ENCODE measurements at places on chromosomes 16 and 17.

GRCh38 chr17:4849011-4849536 lies 15.9 kb downstream of the MINK1 start:
- DNase-seq: no peak

- DNase-seq: no peak
These were observed 407.6 kb downstream of the MAF start for GRCh38 chr16:79192904-79193303.

DNA sequence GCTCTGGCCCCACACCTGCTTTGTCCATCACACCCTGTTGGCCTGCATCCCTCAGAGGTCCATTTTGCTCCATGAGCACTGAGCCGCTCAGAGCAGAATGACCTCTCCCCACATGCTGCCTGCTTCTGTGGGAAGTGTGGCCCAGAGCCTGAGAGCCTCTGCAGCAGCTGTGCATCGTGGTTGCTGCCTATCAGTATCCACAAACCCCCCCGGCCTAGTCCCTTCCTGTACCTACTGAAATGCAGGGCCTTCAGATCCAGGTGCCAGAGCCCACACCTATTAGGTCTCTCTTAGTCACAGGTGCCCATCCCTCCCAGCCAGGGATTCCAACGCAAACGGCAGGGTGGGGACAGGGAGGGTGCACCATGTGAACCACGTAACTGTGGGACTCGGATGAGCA lies 16.6 kb upstream of the TRPV3 start:
- DNase-seq: no peak

GRCh38 chr16:51559901-51560300 lies 408.8 kb upstream of the SALL1 start:
- no peak for DNase-seq

- no peak for DNase-seq
These were observed 1.6 kb upstream of the KREMEN2 start for GRCh38 chr16:2962334-2963073.

- no peak for DNase-seq
These were observed 19.2 kb downstream of the GSDMB start for GRCh38 chr17:39899215-39899614.

DNA sequence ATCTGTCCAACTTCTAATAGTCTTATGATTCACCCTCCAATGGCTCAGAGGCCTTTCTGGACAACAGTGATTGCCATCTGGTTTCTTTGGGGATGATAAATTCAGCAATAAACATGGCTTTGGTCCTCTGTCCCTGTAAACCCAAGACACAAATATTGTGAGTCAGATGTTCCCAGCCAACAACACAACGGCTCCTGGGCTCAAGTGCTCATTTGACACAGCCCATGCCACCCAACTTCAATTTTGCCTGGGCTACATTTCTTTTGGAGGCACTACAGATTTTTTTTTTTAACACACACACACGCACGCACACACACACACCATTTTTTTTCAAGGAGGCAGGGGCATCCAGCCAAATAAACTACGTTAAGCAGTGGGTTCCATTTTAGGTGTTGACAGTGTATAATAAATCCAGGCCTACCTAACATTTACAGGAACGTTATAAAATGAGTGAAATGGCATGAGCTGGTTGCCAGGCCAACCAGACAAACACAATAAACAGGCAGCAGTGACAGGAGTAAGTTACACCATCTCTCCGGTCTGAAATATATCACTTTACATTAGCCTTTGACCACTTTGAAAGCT lies 939.9 kb upstream of the SOX9 start:
- DNase-seq: no peak

DNA sequence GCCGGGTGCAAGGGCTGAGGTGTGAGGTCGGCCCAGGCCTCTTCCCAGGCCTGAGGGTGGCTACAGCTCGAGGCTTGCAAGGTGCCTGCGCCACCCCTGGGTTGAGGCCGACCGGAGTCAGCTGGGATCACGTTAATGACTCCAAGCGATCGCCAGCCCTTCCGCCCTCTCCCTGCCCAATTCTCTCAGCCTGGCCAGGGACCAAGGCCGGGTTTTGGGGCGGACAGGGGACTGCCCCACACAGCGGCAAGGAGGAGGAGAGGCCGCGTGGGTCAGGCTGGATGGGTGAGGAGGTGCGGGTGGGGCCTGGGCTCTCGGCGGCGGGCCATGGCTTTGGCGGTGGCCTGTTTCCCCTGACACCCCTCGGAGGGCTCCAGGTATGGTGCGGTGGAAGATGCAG lies 3.2 kb upstream of the WDR24 start:
- DNase-seq: no peak

DNA sequence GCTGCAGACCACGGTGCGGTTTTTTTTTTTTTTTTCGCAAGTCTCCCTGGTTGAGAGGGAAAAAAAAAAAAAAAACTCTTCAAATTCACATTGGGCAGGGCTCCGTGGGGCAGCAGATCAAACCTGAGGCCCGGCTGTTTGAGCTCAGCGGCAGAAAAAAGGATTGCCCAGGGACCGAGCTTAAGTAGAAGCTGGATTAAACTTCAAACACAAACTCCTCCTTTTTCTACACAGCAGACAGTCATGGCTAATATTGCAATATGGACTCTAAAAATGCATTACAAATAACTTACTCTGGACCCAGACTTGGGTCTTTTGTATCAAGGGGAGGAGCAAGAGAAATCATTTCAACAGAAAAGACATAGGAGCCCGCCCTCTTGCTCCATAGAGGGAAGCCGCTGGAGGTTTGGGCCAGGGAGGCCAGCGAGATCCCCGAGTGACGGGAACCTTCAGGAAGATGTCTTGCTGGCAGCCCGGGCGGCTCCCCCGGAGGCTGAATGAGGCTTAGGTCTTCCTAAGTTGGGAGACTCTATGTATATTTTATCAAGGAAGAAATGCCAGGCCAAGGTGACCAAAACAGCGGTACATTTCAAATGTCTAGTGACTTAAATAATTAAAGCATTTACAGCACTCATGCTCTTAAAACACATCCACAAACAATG lies 167.7 kb downstream of the ZNF423 start:
- DNase-seq: no peak

DNA sequence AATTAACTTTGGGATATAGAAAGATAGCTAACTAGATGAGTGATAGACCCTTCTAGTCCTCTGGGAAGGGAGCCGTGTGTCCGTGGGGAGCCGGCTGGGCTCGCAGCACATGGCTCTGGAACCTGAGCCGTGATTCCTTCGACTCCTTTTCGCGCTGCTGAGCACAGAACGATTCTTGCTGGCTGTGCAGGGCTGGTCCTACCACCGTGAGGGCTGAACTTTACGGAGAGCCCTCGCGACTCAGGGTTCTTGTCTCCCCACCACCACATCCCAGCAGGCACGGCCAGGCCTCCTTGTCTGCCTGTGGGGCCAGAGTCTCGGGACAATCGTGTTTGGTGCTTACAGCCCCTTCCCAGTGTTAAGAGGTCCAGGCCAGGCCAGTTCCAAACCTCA lies 13.8 kb upstream of the TCF25 start:
- DNase-seq: no peak

DNA sequence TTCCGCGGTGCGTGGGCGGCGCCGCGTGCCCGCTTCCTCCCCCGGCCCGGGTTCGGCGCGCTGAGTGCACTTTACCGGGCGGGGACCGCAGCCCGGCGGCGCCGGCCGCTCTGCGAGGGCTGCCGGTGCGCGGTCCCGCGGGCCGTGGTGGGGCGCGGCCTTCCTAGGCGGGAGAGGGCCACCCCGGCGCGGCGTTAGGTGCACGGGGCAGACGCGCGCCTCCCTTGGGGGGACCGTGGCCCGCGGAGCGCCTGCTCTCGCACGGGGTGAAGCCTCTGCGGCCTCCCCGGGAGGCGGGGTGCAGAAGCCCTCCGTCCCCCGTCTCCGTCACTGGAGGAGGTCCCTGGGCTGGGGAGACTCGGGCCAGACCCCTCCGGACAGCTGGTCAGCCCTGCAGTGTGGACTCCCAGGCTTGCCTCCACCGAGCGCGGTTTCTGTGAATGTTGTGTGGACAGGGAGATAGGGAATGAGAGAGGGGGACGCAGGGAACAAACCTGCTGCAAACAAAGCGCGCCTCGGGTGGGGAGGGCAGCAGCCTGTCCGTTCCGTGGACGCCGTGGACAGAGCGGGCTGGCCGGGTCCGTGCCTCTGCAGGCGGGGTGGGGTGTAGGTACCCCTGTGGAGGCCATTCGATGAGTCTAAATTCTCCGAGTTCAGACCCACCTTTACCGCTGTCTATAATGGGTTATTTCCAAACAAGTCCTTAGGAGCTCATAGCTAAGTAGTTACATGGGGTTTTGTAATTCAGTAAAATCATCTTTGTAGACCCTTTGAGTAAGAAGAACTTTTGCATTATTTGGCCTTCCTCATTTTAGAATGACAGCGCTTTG lies 721 bp downstream of the TBCD start:
- no peak for DNase-seq

- DNase-seq: no peak
These were observed 4.5 kb upstream of the ASIC2 start for GRCh38 chr17:33297643-33298042.

DNA sequence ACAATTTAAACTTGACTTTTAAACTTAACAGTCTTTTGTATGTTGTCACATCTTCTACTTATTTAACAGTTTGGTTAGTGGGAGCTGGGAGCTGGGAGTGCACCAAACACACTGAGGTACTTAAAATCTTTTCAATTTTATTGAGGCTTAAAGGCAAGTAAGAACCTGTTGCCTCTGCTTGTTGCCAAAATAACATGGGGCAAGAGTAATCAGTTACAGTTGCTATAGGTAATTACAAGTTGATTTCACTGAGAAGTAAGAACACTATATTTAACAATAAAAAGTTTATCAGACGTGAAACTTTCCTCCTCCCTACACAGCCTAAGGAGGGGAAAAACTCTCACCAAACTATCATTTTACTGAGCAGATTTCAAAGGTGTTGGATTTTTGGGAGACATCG lies 135.2 kb downstream of the FTO start:
- no peak for DNase-seq

DNA sequence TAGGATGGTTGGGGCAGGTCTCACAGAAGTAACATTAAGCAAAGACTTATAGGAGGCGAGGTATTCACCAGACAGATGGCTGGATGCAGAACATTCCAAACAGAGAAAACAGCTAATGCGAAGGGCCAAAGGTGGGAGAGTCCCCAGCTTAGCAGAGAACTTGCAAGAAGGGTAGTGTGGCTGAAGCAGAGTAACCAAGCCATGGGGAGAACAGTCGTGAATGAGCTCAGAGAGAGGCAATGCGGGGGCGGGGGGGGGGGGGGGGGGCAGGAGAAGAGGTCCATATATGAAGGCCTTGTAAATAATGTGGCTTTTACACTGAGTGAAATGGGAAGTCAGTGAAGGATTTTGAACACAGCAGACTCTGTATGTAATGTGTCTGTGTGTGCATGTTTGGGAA lies 81.3 kb downstream of the SMG6 start:
- DNase-seq: no peak

DNA sequence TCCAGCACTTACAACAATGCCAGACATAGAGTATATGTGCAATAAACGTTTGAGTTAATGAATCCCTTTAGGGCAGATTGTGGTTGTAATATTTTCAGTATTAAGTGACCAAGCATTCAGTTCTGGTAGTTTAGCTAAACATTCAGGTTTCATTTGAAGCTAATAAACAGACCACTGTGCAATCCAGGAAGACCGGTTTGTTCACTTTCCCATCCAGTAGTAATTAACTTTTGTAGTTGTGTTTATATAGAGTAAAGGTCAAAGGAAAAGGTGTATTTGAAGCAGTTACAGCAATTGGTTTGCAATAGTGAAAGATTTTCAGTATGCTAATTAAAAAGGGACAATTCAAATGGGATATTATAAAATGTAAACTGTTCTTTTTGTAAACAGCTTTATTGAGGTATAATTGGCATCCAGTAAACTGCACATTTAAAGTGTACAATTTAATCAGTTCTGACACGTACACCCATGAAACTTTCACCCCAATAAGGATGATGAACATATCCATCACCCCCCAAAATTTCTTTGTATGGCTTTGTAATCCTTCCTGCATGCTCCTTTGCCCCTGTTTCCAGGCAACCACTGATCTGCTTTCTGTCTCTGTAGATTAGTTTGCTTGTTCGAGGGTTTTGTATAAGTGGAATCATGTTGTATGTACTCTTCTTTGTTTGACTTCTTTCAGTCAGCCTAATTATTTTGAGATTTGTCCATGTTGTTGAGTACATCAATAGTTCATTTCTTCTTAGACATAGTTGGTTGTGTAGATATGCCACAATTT lies 26.3 kb downstream of the MRTFB start:
- DNase-seq: no peak

- no peak for DNase-seq
These were observed 33.9 kb upstream of the SEC14L1 start for GRCh38 chr17:77106874-77107358.

GRCh38 chr16:19833176-19833575 lies 51.5 kb downstream of the GPRC5B start:
- no peak for DNase-seq

DNA sequence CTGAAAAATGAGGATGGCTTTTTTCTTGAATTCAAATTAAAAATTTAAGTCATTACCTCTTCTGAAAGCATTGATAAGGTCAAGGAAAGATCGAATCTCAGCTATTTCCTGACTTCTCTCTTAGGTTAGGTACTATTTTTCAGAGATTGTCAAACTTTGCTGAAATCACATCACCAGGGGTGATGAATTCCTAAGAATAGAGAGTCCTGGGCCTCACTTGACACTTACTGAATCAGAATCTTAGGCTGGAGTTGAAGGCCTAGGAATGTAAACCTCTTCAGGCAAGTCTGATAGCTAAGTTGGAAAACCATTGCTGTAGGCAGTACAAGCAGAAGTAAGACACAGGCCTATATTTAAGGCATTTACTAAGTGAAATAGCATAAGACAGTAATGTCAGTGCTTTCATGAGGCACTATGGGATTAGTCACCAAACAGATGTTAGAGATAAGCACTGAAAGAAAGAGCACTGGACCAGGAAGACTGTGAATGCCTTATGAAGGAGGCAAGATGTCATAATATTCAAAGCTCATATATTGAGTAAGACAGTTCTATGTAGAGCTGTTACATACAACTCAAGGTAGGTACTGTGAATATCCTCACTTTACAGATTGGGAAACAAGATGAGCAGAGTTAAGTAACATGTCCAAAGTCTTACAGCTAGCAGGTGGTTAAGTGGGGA lies 21.5 kb downstream of the DCAF7 start:
- DNase-seq: no peak

- no peak for DNase-seq
These were observed 50.0 kb downstream of the OTOA start for GRCh38 chr16:21713549-21714368.

- no peak for DNase-seq
These were observed 32.7 kb downstream of the TNFRSF13B start for GRCh38 chr17:16939208-16939576.
